NCI-H2081 treated with DMSO at 0.1 percent for 48 hours (cell line): ENCODE measurements at places on chromosomes 16 and 17.

GRCh38 chr16:47887496-47887895, 268.3 kb downstream of the ABCC12 start:
- no peak for DNase-seq

- DNase-seq, result no peak
Measured at GRCh38 chr17:50337956-50338355, 8.0 kb upstream of the XYLT2 start.

DNA sequence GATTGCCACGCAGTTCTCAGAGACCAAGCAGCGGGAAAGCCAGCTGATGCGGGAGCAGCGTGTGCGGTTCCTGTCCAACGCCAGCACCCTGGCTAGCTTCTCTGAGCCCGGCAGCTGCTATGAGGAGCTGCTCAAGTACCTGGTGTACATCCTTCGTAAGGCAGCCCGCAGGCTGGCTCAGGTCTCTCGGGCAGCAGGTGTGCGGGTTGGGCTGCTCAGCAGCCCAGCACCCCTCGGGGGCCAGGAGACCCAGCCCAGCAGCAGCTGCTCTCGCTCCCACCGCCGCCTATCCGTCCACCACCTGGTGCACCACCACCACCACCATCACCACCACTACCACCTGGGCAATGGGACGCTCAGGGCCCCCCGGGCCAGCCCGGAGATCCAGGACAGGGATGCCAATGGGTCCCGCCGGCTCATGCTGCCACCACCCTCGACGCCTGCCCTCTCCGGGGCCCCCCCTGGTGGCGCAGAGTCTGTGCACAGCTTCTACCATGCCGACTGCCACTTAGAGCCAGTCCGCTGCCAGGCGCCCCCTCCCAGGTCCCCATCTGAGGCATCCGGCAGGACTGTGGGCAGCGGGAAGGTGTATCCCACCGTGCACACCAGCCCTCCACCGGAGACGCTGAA, 15.2 kb downstream of the CACNA1G start:
- no peak for DNase-seq

DNA sequence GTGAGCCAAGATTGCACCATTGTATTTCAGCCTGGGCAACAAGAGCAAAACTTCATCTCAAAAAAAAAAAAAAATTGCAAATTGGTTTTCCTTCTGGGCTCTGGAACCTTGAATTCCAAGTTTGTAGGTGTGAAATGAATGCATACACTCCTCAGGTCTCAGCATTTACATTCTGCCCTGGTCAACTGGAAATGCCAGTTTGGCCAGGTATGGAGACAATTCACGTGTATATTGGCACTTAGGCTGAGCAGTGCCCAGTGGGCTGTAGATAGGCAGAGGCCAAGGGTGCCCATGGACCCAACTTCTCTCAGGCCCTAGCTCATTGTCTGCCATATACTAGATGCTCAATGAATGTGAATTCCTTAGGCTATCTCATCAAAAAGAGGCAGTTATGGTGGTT, 15.7 kb downstream of the PDILT start:
- no peak for DNase-seq

DNA sequence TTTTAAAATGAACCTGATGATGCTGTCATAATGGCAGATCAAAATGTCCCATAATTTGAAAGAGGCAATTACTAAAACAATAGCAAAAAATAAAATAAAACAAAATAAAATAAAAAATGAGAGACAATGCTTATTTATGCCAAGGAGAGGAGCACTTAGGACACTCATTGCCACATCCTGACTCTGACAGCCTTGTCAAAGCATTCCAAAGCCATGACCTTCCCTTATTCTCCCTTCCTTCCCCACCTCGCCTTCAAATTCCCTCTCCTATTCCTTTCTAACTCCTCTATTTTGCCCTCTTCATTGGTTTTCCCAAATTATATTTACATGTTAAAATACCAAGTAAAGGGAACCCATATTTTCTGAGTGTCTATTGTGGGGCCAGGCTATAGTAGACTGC, 220.0 kb downstream of the CDH13 start:
- DNase-seq, result no peak

DNA sequence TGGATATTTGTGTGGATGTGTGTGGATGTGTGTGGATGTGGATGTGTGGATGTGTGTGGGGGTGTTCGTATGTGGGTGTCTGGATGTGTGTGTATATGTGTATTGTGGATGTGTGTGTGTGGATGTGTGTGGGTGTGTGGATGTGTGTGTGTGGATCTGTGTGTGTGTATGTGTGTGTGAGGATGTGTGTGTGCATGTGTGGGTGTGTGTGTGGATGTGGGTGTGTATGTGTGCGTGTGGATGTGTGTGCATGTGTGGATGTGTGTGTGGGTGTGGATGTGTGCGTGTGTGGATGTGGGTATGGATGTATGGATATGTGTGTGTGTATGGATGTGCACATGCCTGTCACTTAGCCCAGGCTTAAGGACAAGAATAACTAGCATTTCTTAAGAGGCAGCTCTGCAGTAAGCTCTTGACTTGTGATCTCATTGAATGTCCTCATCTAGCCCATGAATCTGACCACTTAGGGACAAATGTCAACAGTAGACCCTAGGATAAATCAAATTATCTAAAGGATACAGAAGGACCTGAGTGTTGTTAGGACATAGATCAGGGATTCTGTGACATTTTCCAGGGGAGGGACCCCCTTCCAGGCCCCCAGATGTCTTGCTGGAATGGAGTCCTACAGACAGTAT, 83.5 kb downstream of the BMERB1 start:
- DNase-seq, result no peak

- DNase-seq, result no peak
Measured at GRCh38 chr16:89409161-89409711, 81.1 kb downstream of the ANKRD11 start.

- no peak for DNase-seq
Measured at GRCh38 chr16:51569203-51569931, 418.3 kb upstream of the SALL1 start.

DNA sequence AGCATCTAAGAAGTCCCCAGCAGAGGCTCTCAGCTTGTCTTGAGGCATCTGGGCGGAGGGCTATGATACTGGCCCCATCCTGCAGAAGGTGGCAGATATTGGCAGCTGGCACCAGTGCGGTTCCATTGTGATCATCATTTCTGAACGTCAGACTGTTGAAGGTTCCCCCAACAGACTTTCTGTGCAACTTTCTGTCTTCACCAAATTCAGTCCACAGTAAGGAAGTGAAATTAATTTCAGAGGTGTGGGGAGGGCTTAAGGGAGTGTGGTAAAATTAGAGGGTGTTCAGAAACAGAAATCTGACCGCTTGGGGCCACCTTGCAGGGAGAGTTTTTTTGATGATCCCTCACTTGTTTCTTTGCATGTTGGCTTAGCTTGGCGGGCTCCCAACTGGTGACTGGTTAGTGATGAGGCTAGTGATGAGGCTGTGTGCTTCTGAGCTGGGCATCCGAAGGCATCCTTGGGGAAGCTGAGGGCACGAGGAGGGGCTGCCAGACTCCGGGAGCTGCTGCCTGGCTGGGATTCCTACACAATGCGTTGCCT, at the start of gene CIITA:
TSS of gene CIITA (plus strand) at position 404 of the 543 bp plus-strand sequence. CDS start at position 533, 129 bp downstream.
- DNase-seq, result no peak

GRCh38 chr17:70810609-70811008, 641.3 kb downstream of the KCNJ2 start:
- no peak for DNase-seq

- DNase-seq, result no peak
Measured at GRCh38 chr17:63649813-63650212, 27.6 kb downstream of the MAP3K3 start.

DNA sequence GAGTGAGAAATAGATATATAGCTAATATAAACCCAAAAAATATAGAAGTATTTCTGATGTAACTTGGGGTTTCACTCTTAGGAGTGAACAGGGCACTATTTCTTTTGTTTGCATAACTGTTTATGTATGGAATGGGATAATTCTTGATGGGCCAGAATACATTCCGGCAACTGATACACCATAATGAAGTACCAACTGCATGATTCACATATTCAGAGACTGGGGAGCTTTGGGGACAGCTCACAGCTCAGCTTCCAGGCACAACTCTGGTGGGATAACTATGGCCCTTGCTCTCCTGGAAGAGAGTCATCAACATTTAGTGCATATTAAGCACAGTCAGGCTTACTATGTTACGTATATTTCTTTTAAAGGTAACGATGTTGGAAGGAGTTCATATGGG, 42.1 kb upstream of the ADCY7 start:
- DNase-seq, result no peak

GRCh38 chr17:49987681-49988441, 7.2 kb downstream of the DLX3 start:
- DNase-seq, result no peak

DNA sequence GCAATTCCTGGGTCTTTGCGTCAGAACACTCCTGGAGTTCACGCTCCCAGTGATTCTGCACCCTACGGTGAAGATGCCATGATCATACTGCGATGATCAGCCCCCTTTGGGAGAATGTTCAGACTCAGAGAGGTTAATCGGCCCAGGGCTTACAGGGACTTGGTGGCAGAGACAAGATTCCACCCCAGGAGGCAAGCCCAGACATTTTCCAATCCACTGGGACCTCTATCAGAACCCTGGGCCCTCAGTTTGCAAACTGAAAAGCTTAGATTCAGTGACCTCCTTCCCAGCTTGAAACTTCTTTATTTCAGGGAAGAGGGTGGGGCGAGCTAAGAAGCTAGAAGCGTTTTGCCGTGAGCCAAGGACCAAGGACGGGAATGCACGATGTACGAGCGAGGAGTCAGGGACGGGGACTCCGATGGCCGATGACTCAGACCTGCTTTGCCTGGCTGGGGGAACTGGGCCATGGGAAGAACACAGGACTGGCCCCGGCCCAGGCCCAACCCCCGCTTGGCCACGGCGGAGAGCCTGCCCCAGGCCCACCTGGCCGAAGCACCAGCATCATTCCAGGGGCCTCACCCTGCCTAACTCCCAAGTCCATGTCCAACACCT, 34.7 kb downstream of the SOCS3 start:
- DNase-seq, result no peak

DNA sequence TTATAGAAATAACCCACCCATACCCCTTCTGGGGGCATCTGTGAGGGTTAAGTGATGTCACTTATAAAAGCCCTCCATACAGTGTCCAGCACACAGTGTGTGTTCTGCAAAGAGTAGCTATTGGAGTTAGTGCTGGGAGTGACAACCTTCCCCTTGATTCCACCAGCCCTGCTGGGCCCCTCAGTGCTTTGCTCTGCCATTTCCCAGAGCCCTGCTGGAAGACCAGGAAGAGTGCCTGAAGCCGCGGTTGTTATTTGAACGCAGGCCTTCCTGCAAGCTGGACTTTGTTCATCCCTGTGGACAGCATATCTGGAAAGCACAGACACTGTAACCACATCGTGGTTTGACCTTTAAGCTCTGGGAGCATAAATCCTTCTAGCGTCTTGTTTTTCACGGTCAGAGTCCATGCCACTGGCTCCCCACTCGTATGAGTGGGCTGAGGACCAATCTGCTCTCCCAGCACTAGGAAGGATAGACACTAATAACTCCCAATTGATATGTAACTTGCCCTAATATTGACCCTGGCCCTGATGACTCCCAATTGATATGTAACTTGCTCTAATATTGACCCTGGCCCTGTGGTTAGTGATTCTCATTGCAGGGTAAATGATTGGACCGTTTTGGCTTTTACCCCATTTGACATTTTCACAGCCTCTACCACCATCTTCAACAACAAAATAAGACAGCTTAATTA, 297.1 kb upstream of the MAF start:
- DNase-seq, result no peak

- DNase-seq, result no peak
Measured at GRCh38 chr16:63037761-63038396, 1001.6 kb upstream of the CDH8 start.

DNA sequence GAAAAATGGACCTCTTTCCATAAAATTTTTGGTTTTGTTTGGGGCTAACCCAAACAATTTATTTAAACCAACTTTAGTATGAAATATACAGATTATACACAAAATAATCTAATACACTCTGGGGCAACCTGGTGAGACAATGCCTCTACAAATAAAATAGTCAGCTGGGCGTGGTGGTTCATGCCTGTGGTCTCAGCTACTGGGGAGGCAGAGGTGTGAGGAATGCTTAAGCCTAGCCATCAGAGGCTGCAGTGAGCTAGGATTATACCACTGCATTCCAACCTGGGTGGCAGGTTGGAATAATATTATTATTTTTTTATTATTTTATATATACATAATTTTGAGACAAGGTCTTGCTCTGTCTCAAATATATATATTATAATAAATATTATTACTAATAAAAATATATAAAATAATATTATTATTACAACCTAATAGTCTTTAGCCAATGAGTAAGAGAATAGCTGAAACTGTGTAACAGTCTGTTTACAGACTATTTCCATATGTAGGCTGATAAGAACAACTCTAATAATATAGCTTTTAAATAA, 50.5 kb downstream of the GLG1 start:
- DNase-seq, result no peak

GRCh38 chr17:5362162-5362811, 57.2 kb downstream of the NUP88 start:
- no peak for DNase-seq

- DNase-seq, result no peak
Measured at GRCh38 chr17:11797803-11798202, 199.5 kb downstream of the ZNF18 start.

DNA sequence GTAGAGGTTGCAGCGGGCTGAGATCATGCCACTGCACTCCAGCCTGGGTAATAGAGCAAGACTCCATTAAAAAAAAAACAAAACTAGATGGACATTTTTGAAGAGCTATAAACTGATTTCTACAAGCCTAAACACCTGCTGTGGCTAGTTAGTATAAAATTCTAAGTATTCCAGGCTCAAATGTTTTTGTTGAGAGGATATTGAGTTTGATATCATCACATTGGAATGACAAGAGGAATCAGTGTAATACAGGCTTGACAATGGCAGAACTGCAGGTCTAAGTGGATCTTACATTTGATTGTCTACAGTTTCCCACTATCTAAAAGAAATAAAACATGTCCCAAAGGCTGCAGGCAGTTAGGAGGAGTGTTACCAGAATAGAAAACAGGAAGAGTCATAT, 23.9 kb upstream of the DLX3 start:
- DNase-seq, result no peak

DNA sequence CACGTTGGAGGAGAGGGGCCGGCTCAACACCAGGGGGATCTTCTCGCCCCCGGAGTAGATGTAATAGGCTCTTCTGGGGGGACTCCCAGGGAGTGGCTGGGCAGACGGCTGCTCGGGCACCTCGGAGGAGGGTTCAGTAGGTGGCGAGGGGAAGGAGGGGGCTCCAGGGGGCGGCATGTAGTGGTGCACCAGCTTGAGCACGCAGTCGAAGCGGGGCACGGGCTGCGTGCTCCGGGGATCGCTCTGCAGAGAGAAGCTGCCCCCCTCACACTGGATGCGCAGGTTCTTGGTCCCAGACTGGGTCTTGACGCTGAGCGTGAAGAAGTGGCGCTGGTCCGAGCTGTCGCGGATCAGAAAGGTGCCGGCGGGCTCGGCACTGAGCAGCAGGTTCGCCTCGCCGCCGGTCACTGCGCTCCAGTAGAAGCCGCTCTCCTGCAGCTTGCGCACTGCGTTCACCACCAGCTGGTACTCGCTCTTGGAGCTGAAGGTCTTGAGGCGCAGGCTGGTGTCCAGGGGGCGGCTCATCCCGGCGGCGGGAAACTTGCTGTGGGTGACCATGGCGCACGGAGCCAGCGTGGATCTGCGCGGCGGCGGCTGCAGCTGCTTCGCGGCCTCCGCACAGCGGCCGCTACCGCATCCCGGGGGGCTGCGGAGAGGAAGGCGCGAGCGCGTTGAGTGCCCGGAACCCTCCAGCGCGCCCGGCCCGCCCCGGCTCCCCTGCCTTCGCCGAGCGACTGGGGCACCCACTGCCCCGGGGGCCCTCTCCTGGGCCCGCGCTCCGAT, 1.1 kb downstream of the SOCS3 start:
- DNase-seq, result no peak

GRCh38 chr17:9768381-9768934, 22.9 kb downstream of the DHRS7C start:
- DNase-seq, result no peak
